GM04503 (cell line): ENCODE measurements at places on chromosomes 16 and 17.

GRCh38 chr16:1355591-1355990 lies 3.9 kb downstream of the GNPTG start:
- DNase-seq: no peak

GRCh38 chr16:31080756-31081419 lies 6.7 kb downstream of the ZNF646 start:
- no peak for DNase-seq

DNA sequence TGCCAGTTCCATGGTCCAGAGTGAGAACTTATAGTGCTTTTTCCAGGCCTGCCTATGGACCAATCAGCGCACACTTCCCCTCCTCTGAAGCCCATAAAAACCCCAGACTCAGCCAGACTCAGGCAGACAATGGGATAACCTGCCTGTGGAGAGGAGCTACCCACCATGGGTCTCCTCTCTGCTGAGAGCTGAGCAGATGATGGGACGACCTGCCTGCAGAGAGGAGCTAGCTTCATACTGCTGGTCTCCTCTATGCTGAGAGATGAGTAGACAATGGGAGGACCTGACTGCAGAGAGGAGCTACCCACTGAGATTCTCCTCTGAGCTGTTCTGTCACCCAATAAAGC lies 144.7 kb downstream of the MYO1D start:
- DNase-seq: no peak

- no peak for DNase-seq
These were observed 1.3 kb downstream of the PRM2 start for GRCh38 chr16:11274964-11275363.

DNA sequence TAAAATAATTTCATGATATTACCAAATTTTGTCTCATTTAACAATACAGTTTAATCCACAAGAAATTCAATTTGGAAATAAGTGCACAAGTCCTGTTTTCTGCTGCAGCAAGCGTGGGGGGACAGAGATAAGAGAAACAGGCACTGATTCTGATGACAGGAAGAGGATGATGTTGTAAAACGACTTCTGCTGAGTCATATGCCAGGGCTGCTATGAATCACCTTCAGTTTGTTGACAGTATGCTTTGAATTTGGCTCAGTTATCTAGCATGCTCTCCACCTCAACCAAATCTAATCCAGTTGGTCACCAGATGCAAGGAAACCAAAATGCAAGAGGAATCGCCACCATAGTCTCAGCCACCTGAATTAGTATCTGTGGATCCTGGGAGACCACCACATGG lies 244.1 kb upstream of the MON1B start:
- peak; percentile 44 for DNase-seq

- no peak for DNase-seq
These were observed 7.5 kb upstream of the TMEM101 start for GRCh38 chr17:44022246-44022645.

- peak; percentile 64 for DNase-seq
These were observed 177.4 kb downstream of the FTO start for GRCh38 chr16:53881371-53881770.

- DNase-seq: no peak
These were observed 67.6 kb upstream of the SREBF1 start for GRCh38 chr17:17904166-17905035.

DNA sequence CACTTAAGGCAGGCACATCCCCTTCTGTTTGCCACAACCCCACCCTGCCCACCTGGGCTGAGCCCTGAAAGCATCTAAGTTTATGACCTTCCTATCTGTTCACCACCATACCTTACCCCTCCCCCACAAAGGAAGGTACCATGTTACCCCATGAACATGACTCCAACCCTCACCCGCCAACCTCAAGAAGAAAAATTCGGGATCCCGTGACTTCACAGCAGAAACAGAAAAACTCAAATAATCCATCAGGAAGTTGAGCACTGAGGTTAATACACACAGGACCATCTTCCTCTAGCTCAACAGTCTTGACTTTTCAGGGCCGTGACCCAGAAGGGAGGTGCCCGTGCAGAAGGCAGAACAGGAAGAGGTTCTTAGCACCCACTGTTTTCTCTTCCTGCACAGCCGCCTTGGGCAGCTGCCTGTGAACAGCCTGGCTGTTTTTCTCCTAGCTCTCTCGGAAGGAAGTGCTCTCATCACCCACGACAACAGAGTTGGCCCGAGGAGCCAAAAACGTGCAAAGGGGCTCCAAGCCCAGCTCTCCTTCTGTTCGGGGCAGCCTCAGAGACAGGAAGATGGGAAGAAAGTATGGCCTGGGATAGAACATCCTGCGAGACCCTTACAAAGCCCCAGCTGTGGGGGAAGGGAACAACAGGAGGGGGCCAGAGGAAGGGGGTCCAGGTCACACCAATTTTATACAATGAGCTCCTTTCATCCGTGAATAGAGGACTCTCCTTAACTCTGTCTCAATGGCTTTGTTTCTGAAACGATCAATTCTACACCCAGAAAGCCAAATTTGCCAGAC lies 101.1 kb downstream of the XYLT1 start:
- DNase-seq: no peak

- no peak for DNase-seq
These were observed 3.4 kb upstream of the MLLT6 start for GRCh38 chr17:38701504-38702165.

DNA sequence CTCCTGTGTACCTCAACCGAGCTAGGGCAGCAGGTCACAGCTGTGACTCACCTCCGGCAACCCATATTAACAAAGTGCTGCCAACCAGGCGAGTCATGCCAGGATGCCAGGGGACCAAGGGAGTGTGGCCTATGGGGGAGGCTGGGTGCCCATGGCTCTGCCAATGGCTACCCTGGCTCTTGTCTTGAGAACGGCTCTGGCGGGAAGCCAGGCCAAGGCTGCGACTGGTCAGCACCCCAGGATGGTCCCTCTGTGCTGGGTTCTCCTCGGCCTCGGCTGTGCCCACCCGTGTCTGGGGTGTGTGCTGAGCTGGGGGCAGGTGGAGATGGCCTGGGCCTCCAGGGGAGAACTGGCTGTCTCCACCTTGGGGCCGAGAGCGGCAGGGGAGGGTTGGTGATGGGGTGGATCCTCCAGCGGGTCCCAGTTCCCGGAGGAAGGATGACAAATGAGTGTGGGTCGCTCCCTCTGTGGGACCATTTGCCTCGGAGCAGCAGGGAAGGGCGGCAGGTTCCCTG lies 75.8 kb downstream of the MRC2 start:
- DNase-seq: no peak

DNA sequence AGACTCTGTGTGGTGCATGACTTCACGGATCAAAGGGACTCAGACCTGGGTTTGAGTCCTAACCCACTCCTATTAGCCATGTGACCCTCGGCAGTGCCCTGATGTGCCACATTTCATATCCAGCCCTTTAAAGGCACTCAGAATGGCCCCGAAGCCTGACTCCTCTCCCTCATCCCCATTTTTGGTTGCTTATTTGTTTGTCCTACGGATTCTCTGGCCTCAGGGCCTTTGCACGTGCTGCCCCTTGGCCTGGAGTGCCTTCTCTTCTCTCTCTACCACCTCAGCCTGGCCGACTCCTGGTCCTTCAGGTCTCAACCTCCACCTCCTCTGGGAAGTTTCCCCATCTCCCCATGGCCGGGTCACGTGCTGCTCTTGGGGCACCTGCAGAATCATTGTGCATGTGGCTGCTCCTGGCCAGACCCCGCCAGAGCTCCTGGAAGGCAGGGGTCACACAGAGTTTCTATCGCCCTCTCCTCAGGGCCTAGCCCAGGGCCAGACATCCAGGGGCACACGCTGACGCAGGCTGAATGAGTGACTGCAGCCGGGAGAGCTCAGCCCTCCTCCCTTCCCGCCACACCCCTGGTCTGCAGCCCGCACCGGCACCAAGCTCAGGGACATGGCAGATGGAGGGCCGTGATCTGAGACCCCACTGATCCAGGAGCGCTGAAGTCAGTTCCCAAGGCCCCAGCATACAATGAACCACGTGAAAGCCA lies 22.0 kb upstream of the CIBAR2 start:
- DNase-seq: no peak
